ENCODE measurements at places on chromosomes 6 and 20. TPM values are rescaled to one million over a fixed set of nuclear protein-coding genes. Genes with fewer than 3 reads are reported as not detected.

DNA sequence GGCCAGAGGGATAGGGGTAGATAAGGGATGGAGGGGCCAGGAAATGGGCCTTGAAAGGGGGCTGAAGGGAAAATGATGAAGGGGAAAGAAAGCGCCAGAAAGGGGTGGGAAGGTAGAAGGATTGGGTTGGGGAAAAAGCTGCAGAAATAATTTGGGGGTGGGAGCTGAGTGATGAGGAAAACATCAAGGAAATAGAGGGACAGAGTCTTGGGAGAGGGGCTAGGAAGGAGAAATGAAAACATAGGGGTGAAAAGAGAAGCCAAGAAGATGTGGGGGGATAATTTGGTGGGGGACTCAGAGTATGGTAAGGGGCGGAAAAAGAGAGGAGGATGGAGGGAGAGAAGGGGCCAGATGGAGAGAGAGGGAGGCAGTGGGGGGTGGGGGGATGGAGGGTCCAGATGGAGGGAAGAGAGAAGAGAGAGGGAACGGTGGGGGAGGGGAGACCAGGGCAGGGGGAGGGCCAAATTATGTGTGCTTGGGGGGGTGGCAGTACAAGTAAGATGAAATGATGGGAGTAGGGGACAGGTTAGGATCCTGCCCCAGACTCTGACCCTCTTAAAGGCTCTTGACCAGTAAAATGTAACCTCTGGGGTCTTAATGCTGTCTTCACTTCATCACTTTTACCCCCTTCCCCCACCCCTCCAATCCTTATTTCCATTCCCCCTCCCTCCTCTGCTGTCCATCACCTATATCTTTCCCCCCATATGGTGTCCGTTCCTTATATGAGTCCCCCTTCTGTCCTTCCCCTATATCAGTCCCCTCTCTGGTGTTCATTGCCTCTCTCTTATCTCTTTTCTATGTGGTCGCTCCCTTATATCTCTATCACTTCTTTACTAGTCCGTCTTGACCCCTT, 852 bp downstream of the SYNGAP1 start:
- DNase-seq, result no peak

- no peak for DNase-seq
Observed at GRCh38 chr20:63743210-63743970, 3.8 kb downstream of the SLC2A4RG start.

- DNase-seq, result no peak
Observed at GRCh38 chr20:10954137-10954840, 280.5 kb upstream of the JAG1 start.

Gene KCNB1
- 0.04 TPM for polyA plus RNA-seq

Gene WFDC2
- not detected for polyA plus RNA-seq

DNA sequence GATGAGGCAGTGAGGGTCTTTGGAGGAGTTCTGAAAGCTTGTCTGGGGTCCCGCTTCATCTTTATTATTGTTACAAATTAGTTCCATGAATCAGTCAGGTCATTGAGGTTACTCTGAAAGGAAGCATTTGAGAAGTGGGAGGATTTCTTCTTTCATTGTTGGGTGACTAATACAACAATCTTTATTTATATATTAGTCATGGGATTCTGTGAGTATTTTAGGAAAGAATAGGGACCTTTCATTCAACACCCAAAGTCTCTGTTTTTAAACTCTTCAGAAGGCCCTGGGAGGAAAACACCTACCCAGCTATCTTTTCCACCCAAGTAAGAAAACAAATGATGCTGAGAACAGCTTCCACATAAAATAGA, 98.3 kb downstream of the SOD2 start:
- DNase-seq, result no peak

DNA sequence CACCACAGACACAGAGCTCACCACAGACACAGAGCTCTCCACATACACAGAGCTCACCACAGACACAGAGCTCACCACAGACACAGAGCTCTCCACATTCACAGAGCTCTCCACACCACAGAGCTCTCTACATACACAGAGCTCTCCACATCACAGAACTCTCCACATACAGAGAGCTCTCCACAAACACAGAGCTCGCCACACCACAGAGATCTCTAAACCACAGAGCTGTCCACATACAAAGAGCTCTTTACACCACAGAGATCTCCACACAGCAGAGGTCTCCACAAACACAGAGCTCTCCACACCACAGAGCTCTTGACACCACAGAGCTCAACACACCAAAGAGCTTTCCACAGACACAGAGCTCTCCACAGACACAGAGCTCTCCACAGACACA, 55.8 kb downstream of the ERMARD start:
- DNase-seq, result no peak

DNA sequence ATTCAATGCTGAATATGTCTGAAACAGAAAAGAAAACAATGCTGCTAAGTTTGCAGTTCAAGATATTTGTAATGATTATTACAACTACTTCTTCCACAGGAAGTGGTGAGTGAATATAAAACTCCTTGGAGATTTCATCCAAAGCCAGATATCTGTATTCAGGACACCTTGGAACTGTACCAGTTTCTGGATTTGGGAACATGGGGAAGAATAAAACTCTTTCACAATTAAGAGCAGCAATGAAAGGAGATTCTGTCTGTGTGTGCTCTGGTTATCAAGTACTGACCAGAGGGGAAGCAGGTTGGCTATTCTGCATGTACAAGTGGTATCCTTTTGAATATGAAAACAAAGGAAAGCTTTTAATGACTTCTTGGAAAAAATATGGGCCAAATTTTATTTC, 21.1 kb downstream of the ELOVL2 start:
- no peak for DNase-seq

GRCh38 chr20:15248618-15249395, 911.4 kb upstream of the FLRT3 start:
- DNase-seq, result no peak

GRCh38 chr6:20826378-20826777, 292.1 kb downstream of the CDKAL1 start:
- DNase-seq, result no peak

DNA sequence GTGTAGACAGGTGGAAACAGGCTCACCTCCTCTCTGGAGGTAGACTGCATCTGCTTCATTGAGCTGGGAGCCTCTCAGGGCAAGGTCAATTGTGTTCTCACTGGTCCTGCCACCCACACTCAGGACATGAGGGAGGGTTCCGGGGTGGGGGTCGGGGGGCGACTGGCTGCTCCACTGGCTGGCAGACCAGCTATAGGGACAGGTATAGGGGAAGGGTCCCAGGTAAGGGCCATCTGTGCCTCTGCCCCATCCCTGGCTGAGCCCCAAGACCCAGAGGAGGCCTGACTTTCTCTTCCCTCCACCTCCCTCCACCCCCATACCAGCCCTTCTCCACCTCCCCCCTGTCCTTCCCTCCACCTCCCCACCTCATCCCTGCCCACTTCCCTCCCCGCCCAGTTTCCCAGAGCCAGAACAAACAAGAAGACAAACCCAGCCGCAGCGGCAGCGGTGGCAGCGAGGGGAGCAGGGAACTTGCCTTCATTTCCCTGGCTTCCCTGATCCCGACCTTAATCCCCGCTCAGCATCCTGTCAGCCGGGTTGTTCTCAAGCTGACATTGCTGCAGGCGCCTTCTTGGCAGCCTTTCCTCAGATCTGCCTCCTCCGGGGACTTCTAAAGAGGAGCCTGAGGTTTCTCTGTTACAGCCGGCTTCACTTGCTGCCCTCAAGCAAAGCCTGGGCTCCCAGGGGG, 18.3 kb upstream of the FOXP4 start:
- DNase-seq, result no peak

Gene MEP1A
- polyA plus RNA-seq, result not detected

GRCh38 chr20:23640018-23640601, 2.4 kb upstream of the CST3 start:
- DNase-seq, result no peak

DNA sequence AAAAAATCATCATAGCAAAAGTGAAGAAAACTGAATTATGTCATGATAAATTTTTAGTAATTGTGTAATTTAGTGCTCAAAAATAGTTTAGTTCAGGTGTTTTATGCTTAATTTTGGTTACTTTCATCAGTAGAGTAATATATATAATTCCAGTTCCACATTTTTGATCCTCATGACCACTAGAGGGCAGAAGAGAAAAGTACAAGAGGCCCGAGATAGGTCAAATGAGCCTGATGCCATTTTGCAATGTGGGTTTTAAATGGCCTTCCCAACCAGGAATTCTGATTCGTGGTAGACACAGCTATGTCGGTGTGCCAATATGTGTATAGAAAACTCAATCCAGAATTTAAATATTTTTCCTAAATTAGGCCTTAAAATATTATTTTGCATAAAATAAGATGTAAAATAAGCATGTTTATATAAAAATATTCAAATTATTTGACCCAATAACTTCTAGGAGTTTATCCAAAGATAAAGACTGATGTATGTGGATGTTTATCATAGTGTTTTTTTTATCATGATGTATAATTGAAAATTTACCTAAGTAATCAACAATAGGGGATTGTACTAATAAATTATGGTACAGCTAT, 159.7 kb upstream of the RPS6KA2 start:
- peak; percentile 20 for DNase-seq

DNA sequence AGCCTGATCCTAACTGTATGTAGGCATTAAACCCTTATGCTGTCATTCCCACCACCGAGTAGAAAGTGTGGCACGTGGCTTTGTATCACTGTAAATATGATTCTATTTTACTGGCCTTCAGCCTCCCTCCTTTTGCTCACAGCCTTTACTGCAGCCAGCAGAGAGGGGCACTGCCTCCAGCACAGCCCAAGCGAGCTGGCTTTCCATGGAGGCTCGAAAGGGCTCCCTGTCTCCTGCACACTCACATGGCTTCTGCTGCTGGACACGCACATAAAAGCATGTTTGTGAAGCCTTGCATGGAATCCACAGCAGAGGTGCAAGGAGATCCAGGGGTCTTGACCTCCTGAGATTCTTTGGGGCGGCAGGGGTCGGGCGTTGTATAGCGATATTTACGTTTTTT, 51.3 kb downstream of the RNASET2 start:
- DNase-seq, result no peak

Gene HTR1E
- polyA plus RNA-seq, result not detected

DNA sequence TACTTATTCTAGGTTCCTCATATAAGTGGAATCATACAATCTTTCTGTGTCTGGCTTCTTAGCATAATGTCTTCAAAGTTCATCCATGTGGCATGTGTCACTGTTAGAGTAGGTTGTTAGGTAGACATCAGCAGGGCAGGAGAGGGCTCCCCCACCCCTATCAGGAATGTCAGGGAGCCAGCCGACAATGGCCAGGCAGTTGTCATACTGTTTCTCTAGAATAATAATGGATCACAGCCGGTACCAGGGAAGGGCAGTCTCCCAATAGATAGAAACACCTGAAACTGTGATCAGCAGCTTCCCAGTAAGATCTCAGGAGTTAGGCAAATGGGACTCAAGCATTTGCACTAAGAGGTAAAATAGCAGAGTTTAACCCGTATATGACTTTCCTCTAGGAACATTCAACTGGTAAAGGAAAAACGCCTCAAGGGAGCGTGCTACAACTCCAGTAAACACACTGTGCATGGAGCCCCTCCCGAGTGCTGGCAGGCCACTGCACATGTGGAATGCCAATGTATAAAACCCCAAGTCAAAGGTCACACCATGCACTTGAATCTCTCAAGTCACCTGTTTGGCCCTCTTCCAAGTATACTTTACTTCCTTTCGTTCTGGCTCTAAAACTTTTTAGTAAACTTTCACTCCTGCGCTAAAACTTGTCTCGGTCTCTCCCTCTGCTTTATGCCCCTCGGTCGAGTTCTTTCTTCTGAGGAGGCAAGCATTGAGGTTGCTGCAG, 29.8 kb upstream of the SIRT5 start:
- no peak for DNase-seq

Gene PRICKLE4
- not detected for polyA plus RNA-seq

DNA sequence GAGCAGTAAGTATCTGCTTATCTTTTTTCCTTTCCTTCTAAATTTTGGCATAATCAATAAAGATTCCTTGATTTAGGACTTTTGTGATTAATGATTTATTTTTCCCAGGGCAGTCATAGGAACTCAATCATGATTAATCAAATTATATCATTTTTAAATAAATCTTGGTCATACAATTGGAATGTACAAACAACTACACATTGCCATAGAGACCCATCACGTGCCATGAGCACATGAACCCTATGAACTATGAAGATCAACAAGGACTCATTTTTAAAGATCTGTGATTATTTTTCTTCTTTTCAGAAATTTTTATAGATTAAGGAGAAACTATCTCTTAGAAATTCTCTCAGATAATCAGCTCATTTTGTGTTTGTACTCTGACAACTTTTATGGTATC, 622.4 kb downstream of the BCKDHB start:
- no peak for DNase-seq

GRCh38 chr6:136968837-136969236, 46.7 kb downstream of the SLC35D3 start:
- no peak for DNase-seq

DNA sequence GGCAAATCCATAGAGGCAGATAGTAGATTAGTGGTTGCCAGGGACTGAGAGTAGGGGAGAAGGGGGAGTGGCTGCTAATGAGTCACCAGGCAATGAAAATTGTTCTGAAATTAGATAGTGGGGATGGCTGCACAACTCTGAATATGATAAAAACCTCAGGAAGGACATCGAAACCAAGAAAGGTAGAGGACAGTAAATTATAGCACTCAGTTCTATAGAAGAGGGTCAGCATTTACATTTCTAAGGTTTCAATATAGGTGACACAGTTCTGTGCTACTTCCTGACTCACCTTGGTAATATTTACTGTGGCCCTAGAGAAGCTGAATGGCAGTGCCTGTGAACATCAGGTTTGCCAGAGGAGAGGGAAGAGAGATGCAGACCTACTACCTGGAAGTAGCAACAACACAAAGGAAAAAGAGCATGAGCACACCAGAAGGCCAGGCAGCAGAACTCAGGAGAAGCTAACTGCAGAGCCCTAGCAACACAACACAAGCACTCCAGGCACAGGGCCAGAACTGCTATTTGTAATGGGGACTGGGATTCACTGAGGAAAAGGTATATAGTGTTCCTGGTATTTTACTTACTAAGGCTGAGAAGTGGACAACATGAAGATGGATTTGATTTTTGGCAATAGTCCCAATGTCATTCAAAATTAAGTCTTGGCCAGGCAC, 75.9 kb downstream of the PLCG1 start:
- DNase-seq, result no peak

Gene CALHM6
- polyA plus RNA-seq, result 0.81 TPM

GRCh38 chr6:100484474-100484873, 19.8 kb upstream of the SIM1 start:
- no peak for DNase-seq

DNA sequence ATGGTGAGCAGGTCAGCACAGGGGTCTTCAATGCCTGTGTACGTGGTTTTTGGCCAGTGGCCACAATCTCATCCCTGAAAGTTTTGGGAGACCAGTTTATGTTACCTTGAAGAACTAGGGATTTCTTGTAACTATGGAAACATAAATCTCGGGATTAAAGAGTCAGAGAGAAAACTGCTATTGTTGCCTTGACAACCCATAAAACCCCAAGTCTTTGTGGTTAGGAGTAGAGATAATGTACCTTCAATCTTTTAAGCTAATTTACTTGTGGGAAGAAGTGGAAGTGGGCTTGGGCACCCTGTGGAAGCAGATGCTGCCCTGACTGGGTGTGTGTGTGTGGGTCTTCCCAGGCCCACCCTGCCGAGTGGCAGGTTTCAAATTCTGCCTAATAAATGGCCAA, 46.1 kb upstream of the ZNF831 start:
- DNase-seq, result no peak

Gene TMEM217
- polyA plus RNA-seq, result 7.8 TPM

All from AG04450 (cell line).